ENCODE measurements at places on chromosomes 1 and 21.

GRCh38 chr1:97560714-97561113, 360.1 kb downstream of the DPYD start:
- DNase-seq, result no peak

DNA sequence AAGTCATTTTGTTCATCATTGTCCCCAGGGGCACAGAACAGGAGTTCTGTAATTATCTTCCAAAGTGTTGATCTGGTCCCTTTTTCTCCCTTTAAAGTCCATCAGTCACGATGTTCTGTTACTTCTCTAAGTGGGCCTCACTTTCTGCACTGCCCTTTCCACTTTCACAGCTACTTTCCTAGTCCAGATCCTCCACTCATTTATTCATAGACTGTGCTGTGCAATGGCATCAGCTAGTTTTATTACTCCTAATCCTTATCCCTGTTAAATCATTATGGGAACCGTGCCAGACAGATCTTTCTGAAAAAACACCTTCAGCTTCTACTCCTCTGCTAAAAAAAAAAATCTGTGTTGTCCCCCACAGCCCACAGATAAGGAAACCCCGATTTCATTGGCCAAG, 64.0 kb upstream of the BCL10 start:
- no peak for DNase-seq

GRCh38 chr1:25890239-25891034, 14.9 kb upstream of the PAQR7 start:
- DNase-seq, result no peak

DNA sequence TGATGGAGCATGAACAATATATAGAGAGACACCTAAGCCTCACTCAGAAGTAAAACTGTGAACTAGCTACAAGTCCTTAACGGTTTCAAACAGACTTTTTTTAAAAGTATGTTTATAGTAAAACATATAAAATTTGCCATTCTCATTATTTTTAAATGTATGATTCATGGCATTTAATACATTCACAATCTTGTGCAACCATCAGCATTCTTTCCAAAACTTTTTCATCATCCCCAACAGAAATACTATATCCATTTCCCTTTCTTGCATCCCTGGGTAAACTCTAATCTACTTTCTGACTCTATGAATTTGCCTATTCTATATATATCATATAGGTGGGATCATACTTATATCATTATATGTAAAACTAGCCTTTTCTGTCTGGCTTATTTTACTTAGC, 25.5 kb downstream of the EVI5 start:
- no peak for DNase-seq

- no peak for DNase-seq
These were observed 22.3 kb upstream of the TMEM222 start for GRCh38 chr1:27299385-27300271.

All from stimulated activated CD8-positive, alpha-beta memory T cell treated with anti-CD3 and anti-CD28 coated beads, Interleukin-2, amount 100 ng/mL, for 1 hour (primary cell).